ENCODE measurements at places on chromosomes 2 and 18.
A peak's percentile ranks its signal among the peaks of the same experiment; 100 is the strongest.

- no peak for DNase-seq
Observed at GRCh38 chr2:3112131-3112530, 265.5 kb downstream of the EIPR1 start.

DNA sequence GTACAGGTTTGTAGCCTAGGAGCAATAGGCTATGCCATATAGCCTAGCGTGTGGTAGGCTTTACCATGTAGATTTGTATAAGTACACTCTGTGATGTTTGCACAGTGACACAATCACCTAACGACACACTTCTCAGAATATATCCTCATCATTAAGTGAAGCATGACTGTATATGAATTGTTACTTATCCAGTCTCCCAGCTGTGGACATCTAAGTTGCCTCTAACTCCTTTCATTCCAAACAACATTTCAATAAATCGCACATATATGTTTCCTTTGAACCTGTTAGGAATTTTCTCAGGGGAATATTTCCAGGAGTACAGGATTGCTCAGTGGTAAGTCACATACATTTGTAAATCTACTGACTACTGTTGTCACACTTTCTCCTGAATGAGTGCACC is 90.0 kb downstream of the ARHGAP15 start:
- DNase-seq = no peak

DNA sequence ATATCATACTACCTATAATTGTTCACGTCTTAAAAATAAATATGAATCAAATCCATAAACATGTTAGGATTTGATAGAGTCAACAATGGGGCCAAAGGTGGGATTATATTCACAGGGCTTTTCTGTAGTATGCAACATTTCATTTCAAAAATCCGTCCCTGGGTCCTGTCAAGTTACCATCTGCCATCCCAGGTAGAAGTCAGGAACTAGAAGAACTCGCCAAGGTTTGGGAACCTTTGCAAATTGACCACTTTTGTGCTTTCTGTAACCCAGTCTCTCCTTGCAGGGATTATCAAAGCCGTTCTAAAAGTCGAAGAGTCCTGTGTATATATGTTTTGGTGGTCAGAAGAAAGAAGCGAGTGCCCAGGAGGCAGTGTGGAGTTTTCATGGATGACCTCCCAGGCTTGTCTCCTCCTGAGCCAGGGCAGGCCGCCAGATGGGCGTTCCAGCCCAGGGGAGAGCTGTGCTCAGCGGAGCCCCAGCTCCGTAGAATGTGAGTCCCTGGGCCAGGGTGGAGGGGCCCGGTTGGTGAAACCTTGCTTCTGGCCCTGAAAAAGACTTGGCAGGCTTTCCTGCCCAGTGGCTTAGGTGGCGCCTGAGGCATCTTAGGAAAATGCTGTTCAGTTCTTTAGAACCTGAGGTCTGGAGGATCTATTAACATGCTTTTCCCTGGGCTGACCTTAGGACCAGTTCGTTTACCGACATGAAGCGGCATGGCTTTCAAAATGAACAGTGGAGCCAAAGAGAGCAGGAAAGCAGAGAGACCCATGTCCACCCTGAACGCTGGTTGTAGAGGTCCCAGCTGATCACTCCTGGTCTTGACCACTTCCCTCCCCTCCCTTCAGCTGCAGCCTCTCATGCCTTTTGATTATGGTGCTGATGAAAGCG is 69.2 kb downstream of the LONRF2 start:
- no peak for DNase-seq

GRCh38 chr18:80202264-80202998 is 44.9 kb downstream of the PARD6G start:
- DNase-seq = no peak

GRCh38 chr18:50715919-50716318 is 103.9 kb downstream of the MRO start:
- DNase-seq = no peak

- DNase-seq = no peak
Observed at GRCh38 chr2:128445523-128445900, 126.8 kb upstream of the HS6ST1 start.

DNA sequence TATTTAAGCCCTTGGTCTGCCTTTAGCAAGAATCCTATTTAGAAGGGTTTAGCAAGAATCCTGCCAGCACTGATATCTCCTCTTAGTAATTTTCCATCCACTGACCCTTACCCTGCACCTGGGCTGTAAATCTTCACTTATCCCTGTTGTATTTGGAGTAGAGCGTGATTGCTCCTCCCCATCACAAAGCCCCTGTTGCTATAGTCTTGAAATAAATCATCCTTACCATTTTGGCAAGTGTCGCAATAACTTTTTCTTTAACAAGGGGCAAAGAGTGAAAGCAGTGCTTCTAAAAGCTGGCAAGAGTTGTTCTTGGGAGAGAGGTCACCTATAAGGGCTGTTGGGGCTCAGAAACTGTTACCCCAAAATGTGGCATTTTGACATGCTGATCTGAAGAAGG is 3.7 kb upstream of the SCTR start:
- no peak for DNase-seq

- no peak for DNase-seq
Observed at GRCh38 chr2:66235428-66235827, 199.5 kb upstream of the MEIS1 start.

GRCh38 chr18:58446391-58447060 is 182.4 kb downstream of the ALPK2 start:
- DNase-seq = no peak

GRCh38 chr18:615773-616172 is 19.0 kb downstream of the CLUL1 start:
- no peak for DNase-seq

- DNase-seq = no peak
Observed at GRCh38 chr2:156401861-156402260, 34.3 kb upstream of the GPD2 start.

DNA sequence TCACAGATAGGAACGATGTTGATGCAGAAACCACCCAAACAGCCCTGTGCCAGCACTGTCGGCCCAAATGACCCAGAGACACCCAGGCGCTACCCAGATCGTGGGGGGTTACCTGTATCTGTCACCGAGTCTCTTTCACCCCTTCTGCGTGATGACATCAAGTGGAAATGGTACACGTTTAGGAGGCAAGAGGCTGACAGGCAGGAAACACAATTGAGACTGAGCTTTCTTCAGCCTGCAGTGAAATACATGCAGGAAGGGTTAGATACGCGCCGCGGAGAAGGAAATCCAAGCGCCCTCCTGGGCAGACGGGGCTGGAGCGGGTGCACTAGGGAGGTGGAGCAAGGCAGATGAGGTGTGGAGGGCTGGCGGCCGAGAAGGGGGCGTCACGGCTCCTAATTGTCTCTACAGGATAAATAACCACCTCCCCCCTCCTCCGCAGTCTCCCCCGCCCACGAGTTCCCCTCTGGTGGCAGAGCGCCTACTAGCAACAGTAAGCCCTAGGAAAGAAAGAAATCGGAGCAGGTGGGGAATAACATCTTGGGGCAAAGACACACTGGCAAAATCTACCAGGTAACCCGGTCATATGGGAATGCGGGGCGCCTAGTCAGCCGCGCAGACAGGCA is at the start of gene RNF152:
TSS of gene RNF152 (minus strand) at position 325 of the 626 bp plus-strand sequence. CDS start 76,544 bp downstream, outside the sequence.
- DNase-seq = peak; percentile 11

DNA sequence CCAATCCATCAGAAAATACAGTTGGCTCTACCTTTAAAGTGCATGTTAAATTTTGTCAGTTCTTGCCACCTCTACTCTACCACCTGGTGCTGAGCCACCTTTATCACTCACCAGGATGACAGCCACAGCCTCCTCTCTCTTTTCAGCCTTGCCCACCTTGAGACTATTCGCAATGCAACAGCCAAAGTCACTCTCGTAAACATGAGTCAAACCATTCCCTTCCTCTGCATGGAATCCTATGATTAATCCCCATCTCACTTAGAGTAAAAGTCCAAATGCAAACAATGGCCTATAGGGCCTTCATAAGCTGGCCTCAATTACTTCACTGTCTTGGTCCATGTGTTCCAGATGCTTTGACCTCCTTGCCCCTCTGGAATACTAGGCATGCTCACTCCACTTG is 5.8 kb upstream of the OSBPL6 start:
- DNase-seq = no peak

- DNase-seq = no peak
Observed at GRCh38 chr2:30339071-30339470, 107.7 kb downstream of the LBH start.

- DNase-seq = no peak
Observed at GRCh38 chr2:22903616-22904015, 481.4 kb upstream of the KLHL29 start.

GRCh38 chr2:60479226-60480088 is 74.0 kb downstream of the BCL11A start:
- no peak for DNase-seq

- no peak for DNase-seq
Observed at GRCh38 chr2:172179045-172179701, 76.5 kb upstream of the DLX2 start.

DNA sequence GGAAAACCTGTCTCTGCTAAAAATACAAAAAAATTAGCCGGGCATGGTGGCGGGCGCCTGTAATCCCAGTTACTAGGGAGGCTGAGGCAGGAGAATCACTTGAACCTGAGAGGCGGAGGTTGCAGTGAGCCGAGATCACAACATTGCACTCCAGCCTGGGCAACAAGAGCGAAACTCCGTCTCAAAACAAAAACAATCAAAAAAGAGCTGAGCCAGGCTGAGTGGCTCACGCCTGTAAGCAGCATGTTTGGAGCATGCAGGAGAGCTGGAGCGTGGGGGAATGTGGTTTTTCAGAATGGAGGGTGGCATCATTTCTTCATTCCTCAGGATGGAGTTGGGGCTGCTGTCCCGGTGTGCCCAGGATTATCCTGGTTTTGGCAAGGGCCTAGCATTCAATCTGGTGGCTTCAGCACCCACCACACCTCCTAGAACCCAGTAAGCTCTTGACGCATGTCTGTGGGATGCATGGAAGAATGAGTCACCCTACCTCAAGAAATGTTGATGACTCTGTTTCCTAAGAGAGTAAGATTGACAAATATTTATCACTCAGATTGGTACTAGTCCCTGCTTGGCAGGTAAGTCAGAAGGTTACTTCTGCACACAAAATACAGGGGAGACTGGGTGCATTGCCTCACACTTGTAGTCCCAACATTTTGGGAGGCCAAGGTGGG is 90.2 kb upstream of the ODC1 start:
- no peak for DNase-seq

- DNase-seq = no peak
Observed at GRCh38 chr18:11304928-11305327, 155.6 kb upstream of the PIEZO2 start.

GRCh38 chr18:10094655-10095054 is 180.8 kb downstream of the VAPA start:
- no peak for DNase-seq

- no peak for DNase-seq
Observed at GRCh38 chr2:56326346-56326741, 142.6 kb downstream of the CCDC85A start.

- DNase-seq = no peak
Observed at GRCh38 chr2:140835079-140835478, 1295.7 kb downstream of the LRP1B start.

- no peak for DNase-seq
Observed at GRCh38 chr2:215527736-215528135, 91.9 kb upstream of the FN1 start.

DNA sequence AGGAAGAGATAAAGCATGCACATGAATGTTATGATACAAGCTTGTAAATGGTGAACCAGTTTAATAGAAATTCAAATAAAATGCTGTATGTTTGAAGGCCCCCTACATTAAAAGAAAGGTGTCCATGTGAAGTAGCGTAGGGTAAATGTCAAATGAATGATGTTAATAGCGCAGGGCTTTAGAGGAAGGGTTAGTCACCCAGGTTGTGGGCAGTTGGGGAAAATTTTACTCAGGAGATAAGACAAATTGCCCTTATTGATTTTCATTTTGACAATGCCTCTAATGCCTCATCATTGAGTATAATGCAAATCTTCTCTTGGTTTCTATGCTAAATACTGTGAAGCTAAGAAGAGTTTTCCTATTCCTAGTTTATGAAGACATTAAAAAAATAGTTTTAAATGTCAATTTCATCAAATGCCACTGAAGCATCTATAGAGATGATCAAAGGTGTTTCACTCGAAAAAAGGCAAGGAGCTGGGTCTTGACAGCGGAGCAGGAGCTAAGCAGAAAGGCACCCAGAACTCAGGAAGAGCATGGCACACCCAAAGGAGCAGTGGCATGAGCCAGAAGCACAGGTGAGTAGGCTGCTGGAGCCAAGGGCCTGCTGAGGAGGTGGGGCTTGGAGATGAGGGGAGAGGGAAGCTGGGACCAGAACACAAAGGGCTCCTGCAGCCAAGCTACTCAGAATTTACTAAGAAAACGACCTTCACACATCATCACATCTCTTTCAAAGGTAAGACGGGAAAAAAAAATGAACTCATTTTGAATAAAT is 129.3 kb upstream of the ACKR3 start:
- DNase-seq = no peak

DNA sequence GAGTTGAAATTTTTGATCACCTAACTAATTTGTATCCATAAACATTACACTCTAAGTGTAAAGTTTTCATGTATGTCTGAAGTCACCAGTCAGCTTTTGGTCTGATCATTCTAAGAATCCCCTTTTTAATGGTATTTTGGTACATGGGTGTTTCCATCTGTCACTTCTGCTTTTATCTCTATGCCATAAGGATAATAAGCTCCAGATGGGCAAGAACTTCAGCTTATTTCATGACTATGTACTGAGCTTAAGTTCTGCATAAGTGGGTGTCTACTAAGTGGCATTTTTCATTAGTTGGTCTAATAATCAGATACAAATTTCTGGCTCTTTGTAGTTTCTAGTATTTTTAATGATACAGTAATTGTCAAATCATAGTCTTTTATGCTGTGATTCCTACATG is 20.4 kb downstream of the UBXN4 start:
- no peak for DNase-seq

- no peak for DNase-seq
Observed at GRCh38 chr2:54396798-54397197, 59.3 kb upstream of the SPTBN1 start.

All from suppressor macrophage (primary cell).